Spinal cord (tissue), 10 donors: ENCODE measurements at places on chromosomes 12 and 14.
A peak's percentile ranks its signal among the peaks of the same experiment; 100 is the strongest.

GRCh38 chr14:97177016-97177415, 379.8 kb downstream of the VRK1 start:
- no peak for DNase-seq

- no peak for DNase-seq
Measured at GRCh38 chr14:75543786-75544185, 21.5 kb downstream of the BATF start.

DNA sequence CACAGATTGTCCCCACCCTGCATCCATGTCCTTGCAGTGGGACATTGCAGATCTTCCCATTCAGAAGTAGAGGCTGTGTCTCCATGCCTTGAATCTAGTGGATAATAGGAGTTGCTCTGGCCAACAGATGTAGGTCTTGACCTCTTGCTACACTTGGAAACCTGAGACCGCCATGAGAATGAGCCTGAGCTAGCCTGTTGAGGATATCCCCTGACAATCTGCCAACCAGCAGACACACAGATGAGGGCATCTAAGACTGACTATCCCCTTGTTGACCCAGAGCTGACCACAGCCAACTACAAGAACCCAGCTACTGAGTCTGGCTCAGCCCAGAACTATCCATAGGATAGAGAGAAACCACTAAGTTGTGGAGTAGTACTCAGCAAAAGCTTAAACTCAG, 161.1 kb upstream of the NOS1 start:
- no peak for DNase-seq

DNA sequence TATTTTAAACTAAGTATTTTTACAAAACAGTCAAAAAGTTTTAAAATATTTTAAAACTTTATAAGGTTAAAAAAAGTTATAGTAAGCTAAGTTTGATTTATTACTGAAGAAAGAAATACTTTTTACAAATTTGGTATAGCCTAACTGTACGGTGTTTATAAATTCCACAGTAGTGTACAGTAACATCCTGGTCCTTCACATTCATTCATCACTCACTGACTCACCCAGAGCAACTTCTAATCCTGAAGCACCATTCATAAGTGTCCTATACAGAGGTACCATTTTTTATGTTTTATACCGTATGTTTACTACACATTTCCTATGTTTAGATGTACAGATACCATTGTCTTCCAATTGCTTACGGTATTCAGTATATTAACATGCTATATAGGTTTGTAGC, 170.0 kb downstream of the KLHL28 start:
- no peak for DNase-seq

DNA sequence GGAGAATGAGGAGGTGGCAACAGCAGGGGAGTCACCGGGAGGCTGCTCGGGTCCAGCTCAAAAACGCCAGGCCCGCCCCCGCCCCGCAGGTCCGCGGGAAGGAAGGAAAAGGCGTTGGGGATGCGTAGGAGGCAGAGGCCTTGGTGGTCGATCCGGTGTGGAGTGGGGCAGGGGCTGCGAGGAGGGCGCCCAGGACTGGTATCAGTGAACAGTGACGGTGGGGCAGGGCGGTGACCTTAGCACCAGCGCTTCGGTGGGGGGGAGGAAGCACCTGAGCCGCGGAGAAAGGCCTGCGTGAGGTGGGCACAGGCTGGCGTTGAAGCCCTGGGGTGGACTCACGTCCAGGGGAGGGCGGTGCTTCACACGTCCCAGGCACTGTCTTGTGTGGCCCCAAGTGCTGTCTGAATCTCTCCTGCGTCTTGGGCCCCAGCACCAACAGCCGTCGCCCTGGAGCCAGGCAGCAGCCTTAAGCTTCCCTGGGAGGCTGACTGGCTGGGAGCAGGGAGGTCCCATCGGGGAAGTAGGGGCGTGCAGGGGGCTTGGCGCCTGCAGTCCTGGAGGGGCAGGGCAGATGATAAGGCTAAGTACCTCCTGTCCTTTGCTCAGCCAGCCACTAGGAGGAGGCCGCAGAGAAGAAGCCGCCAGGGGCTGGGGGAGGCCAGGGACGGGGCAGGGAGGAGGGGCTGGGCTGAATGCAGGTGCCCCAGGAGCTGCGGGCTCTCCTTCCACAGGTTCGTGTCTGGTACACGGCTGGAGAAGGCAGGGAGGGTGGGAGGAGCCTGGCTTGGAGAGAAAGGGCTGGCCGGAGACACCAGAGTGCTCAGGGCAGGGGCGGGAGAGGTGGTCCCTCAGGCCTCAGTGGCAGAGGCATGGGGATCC, 26.5 kb downstream of the ZBTB42 start:
- DNase-seq, result no peak

DNA sequence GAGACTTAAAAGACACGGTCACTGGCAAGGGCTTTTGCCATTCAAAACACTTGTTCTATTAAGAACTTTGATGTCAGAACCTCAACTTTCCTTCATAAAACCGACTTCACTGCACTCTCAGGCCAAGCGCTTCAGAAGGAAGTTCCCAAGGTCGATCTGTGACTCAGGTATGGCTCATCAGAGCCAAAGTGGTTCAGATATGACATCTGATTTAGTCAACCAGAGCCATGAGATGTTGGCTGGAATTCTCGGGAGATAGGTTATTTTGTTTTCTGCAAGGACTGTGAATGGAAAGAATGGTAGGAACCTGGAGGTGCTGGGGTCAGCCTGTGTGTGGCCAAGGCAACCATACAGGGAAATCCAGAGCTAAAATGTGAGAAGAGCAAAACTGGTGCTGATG, 445.6 kb downstream of the GLT1D1 start:
- no peak for DNase-seq

DNA sequence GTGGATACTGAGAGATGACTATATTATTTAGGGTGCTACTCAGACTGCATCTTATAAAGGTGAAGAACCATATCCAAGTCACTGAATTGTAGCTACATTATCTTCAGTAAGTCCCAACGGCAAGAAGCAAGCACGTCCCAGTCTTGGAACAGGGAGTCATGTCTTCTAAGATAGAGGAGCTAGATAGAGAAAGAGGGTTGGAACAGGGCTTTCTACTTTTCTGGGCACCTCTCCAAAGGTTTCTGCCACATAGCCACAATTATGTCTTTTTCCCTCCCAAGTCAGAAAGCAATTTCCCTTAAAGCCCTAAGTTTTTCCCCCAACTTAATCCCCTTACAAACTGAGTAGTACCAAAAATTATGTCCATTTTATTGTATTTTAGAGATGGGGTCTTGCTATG, 22.4 kb downstream of the MAPK1IP1L start:
- no peak for DNase-seq

DNA sequence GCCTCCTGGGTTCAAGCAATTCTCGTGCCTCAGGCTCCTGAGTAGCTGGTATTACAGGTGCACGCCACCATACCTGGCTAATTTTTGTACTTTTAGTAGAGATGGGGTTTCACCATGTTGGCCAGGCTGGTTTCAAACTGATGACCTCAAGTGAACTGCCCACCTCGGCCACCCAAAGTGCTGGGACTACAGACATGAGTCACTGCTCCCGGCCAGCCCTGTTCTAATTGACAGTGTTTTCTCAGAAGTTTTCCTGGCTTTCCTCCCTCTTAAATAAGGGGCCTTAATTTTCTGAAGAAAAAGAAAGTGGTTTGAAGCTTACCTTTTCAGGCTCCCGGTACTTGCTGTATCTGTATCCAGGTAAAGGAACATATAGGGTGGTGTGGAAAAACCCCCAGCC, 1.7 kb downstream of the HAL start:
- no peak for DNase-seq

DNA sequence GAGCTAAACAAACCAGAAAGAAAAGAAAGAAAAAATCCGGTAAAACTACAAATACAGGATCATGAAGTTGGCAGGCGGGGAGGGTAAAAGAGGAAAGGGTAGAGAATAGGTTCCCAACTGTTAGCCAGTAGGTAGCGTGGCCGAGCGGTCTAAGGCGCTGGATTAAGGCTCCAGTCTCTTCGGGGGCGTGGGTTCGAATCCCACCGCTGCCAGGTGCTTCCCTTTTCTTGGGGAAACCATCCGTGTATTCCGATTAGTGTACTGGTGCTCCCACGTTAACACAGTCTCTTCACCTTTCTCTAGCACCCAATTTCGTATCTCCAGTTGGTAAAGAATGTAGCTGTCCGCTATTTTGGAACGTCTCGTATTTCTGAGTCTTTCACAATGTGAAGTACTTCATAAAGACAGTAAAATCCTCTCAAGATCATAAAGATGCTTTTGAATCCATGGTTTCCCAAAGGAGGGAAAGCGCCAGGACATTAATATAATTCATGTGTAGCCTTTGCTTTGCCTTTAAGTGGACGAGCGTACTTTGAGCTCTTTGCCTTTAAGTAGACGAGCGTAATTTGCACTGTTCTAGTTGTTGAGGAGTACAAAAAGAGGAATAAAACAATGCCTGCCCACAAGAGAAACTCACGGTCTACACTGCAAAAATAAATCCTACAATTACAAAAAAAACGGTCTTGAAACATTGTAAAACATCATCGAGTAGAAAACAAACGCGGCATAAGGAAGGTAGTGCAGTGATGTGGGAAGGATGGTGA, 19.0 kb upstream of the RNASE12 start:
- DNase-seq, result peak; percentile 61

DNA sequence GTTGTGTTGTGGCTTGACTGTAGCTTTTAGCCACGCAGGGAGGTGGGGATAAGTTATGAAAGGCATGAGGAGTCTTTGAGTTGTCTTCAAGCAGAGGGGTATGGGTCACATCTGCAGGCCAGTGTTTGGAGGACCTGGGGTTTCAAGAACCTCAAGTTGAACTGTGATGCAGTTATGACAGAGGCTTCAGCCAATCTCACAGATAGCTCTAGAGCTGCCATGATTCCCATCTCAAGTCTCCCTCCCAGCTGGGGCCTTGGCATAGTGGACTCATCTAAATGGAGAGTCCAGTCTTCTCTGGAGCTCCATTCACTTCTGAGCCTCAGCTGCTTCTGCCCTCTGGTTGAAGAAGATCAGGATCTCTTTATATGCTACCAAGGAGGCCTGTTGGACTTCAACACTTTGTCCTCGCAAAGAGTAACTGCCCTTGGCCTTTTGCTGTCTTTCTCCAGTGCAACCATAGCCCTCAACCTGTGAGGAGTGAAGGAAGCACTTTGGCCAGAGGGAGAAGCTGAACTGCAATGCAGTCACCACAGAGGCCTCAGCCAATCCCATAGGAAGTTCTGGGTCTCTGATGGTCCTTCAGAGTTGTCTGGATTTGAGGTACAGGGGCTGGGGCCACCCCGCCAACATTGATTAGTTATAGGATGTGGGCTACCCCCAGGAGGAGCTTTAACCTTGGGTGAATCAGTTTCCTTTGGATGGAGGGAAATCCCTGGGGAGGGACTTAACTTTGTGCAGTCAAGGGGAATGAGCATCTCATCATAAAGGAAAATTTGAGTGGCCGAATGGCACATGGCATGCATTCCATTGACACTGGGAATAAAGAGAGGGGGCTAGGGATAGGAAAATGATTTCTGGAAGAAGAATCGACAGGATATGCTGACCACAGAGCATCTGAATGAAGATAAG, 230.5 kb downstream of the PCNX1 start:
- no peak for DNase-seq

DNA sequence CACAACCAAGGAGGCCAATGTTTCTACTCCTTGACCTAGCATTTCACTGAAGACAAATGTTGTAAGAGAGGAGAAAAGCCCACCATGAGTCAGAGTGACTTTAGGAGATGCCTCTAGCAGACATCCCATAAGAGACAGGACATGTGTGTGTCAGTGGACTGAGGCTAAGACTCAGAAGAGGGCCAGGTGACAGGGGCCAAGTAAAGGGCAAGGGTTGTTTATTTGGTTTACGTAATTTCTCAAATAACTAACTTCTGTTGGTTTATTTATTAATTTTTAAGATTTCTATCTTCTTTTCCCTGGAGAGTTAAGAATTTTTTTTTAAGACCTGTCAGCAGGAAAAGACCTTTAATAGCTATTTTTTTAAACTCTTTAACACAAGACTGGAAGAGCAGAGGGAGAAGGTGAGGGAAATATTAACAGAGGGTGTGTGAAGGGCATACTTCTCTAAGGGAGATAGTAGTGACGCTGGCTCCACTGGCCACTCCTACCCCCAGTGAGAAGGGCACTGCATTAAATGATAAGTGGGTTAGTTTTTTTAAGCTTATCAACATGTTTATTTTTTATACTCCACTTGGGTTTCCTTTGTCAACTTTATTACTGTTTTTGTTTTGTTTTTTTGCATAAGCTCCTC, 3.4 kb downstream of the PNP start:
- no peak for DNase-seq

- DNase-seq, result no peak
Measured at GRCh38 chr12:87253157-87253556, 776.0 kb downstream of the C12orf50 start.

DNA sequence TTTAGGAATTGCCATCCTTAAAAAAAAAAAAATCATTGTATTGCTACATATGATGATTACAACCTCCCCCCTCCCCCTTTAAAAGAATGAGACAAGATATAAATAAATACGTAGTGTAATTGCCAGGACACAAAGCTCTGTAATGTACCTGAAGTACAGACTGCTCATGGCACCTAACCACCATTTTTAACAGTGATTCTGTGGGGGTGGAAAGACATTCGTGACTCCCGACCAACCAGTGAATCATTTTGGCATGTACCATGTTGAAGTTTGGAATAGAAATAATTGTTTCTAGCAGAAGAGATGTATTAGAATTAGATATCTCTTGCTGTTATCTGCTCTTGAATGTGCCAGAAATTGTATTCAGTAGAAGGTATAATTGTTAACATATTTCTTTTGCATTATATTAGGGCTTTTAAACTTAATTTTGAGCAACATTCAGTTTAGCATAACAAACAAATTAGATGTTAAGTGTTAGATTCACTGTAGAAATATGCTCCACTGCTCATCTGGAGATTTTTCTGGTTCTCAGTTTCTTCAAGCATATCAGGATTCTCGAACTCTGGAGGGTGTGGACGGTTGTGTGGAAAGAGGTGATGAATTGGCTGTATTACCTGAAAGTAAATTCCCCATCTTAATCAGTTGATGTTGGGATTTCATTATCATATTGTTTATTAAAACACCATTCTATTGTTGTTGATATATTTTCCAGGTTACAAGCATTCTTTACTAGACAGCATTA, 31.1 kb downstream of the FRS2 start:
- no peak for DNase-seq

DNA sequence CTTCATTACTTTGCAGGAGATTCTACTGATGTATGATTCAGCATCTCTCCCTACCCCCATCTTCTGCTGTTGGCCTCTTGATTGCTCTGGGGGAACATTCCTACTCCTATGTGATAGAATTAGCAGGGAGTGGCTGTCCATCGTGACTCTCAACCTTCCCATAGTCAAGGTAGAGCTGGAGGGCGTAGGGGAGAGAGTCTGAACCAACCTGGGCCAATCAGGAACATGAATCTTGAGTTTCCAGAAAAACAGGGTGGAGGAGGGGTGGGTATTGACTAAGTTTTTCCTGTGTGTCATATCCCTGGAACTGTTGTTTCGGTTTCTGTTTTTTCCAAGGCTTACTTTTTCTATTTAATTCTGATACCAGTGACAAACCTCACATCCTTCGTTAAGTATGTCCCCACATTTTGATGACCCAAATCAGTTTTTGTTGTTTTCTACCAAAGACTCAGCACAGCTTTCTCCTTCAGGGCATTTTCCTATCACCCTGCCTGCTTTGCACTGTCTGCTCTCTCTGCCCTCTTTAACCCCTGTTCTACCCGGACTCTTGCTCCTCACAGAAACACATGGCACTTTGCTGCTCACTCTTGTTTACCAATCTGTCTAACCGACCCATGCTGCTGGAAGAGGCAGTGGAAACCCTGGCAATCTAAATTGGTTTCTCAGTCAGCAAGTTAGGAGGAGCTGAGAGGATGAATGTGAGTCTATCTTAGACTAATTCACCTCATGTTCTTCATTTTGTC, 1428.3 kb downstream of the AACS start:
- no peak for DNase-seq
